CD4-positive, alpha-beta memory T cell (primary cell): ENCODE measurements at places on chromosomes 5 and 9. TPM values are rescaled to one million over a fixed set of nuclear protein-coding genes. Genes with fewer than 3 reads are reported as not detected.

Gene TPPP
- total RNA-seq: 1.2 TPM

- DNase-seq: no peak
Observed at GRCh38 chr9:89839952-89840351, 235.1 kb downstream of the GADD45G start.

DNA sequence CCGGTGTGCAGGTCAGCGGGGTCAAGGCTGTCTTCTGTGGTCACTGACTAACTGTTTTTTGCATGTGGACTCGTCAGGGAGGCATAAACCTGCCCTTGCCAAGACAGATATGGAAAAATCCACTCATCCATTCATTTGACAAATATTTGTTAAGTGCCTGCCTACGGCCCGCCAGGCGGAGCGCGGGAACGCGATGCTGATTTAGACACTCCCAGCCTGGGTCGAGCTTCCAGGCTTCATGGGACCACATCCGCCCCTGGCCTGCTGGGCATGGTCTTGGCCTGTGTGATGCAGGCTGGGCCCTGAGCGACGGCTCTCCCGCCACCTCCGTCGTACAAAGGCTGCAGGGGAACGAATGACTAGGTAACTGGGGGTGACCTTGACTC is 18.1 kb downstream of the MYMK start:
- no peak for DNase-seq

- DNase-seq: no peak
Observed at GRCh38 chr5:95403996-95404395, 12.8 kb downstream of the FAM81B start.

Gene SHC3
- 0.06 TPM for total RNA-seq

DNA sequence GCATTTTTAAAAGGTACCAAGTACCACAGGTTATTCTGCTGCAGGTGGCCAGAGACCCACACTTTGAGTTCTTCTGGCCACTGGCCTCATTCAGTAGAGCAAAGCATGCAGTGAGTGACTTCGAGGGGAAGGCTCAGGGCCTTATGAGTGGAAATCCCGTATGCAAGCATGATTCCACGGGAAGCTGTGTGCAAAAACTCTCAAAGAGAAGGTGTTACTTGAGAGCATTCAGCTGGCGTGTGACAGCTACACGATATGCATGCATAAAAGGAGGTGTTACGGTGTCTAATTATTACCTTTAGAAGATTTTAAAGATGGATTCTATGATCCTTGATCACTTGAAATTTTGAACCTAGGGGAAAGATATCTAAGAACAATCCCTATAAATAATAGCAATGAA is 160.3 kb downstream of the ENC1 start:
- DNase-seq: no peak

- DNase-seq: no peak
Observed at GRCh38 chr9:16811987-16812685, 58.3 kb downstream of the BNC2 start.

Gene PWWP2A
- total RNA-seq: 40.6 TPM

Gene ARL14EPL
- total RNA-seq: not detected

GRCh38 chr5:177382423-177383029 is 1.7 kb upstream of the SLC34A1 start:
- no peak for DNase-seq

DNA sequence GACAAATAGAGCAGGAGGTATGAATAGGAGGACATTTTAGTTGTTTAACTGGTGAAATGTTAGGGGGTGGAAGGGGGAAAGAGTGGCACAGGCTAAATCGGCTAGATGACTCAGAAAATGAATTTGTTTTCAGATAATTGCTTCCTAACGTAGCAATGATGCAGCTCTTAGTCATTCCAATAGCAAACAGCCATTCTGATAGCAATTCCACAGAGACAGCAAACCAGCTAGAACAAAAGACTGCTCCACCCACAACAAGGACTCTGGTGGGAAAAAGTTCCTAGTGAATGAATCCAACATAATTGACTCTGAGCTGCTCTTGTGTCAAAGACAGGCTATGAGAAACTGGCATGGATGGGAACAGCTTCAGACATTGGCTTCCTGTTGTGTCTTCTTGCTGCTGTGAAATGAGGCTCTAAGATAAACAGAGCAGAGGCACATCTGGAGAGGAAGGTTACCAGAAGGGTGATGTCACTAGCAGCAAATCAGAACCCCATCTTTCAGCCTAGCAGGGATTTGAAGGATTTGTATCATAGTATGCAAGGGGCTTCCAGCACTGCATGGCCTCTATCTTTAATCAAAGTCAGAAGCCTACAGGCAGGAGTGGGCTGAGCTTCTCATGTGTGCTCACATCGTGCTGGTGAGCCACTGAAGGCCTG is 28.1 kb upstream of the F2RL1 start:
- DNase-seq: peak; percentile 10

DNA sequence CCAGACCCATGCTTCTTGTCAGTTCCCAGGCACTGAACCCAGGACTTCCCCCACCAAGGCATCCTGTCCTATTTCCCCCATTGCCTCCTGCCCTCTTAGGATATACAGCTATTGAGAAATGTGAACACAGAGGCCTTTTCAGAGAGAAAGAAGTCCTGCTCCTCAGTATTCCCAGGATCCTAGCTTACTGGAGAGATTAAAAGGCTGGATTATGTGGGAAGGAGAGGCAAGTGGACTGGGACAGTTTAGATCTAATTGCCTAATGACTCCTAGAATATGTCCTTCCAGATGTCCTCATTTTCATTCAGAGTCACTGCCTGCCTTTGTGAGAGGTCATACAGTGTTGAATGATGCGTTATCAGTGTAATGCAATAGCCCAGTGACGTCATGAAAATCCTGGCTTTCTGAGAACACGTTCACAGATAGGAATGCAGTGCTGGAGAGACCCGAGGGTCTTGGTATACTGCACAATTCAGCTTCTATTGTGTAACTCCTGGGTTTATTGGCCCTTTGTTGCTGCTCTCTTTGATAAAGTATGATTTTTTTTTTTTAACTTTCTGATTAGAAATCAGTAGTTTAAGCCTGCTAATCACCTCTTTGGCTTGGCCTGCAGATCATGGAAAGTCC is 26.2 kb downstream of the WWC1 start:
- no peak for DNase-seq

DNA sequence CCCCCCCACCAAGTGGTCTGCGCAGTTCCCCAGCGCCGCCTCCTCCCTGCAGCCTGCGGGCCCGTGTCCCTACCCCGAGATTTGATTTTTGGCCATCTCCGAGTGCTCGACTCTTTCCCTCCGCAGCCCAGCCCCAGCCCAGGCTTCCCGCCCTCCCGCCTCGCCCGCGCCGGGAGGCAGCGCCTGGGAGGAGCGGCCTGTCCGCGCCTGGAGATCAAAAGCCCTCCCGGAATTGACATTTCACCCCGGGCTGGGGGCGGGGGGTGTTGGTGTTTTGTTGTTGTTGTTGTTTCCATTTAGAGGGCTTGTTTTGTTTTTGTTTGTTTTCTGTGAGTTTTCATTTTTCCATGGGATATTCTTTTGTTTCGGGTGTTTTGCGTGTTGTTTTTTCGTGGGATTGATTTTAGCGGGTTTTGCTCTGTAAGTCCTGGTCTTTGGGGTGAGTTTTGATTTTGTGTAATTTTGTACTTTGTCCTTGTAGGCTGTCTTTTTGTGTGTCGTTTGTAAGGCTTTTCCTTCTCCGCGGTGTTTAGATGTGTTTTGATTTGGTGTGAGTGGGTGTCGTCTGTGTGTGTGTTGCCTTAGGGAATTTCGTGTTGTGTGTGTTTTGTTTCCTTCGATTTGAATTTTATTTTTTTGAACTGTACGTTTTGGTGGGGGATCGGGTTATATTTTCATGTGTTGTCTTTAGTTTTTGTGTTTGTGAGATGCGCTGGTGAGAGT is 1.7 kb upstream of the PAX5 start:
- DNase-seq: no peak

DNA sequence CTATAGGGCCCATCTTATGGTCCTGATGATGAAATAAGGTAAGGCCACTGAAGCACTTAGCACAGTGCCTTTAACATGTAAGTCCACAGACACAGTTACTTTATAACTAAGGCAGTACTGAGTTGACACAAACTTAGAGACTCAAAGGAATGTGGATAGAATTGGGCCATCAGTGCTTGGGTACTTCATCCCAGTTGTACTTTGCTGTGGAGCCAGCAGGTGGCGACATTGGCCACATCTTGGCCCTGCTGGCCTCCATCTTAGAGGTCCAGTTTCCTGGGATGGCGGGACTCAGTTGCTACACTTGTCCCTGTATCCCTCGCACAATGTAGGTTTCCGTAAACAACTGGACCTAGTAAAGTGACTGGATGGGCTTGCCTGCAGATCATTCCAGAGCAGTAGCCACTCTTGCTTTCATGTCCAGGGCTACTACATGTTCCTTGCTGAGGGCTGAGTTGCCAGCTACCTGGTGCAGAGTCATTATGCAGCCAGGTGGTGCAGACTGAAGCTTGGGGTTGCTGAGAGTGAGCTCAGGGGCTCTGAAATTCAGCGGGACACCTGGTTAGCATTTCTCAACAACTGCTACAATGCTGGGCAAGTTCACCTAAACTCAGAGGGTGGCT is 10.6 kb downstream of the MTAP start:
- DNase-seq: peak; percentile 62

- no peak for DNase-seq
Observed at GRCh38 chr9:133305731-133306130, 30.3 kb downstream of the SURF6 start.

GRCh38 chr5:2898661-2899060 is 147.2 kb upstream of the IRX2 start:
- DNase-seq: no peak

- DNase-seq: no peak
Observed at GRCh38 chr5:54329731-54330709, 19.6 kb upstream of the ARL15 start.

- DNase-seq: no peak
Observed at GRCh38 chr5:148352696-148353095, 17.3 kb downstream of the SPINK9 start.
